ENCODE measurements at places on chromosomes 3 and 15.

DNA sequence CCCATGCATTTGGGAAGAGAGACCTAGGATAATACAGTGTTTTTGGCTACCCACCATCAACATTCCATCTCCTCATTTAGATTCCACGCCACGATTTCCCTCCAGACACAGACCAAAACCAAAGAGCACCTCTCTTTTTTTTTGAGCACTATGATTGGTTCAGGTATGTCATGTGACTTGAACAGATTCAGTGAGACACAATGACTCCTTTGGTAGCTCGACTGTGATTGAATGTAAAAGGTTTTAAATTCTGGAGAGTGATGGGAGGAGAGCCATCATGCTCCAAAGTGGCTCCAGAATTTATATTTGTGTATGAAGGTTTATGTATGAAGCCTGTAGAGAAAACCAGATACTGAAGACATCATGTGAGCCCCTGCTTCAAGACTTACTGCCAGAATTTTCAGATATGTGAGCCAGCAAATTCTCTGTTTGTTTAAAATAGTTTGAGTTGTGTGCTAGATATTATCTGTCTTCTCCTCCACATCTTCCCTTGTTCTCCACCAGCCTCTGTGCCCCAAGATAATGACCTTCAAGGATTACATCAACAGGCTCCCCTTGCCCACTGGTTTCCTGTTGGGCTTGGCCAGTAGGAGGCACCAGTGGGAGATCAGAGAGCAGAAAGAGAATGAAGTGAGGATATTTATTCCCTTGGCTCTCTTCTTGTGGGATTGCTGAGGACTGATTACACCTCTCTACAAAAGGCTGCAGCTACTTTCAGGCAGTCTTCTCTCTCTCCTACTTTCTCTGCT, 12.5 kb downstream of the MYD88 start:
- no peak for DNase-seq

GRCh38 chr3:188510366-188510765, 356.4 kb downstream of the LPP start:
- no peak for DNase-seq

- DNase-seq, result no peak
These were observed 19.6 kb downstream of the B4GALT4 start for GRCh38 chr3:119220970-119221667.

DNA sequence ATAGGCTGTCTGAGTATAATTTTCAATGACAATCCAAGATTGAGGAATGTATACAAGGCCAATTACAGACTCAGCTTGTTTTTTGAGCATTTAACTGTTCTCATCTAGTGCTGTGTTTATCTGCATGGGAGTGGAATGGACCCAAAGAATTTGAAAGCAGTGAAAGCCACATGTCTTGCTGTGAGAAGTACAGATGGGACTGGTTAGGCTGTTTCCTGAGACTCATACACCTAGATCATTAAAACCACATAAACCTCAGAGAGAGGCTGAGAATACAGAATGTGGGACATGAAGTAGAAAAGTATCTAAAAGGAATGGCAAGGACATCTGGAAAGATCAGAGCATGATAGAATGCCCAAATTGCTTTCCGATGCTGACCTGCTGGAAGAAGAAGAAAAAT, 224.6 kb downstream of the NLGN1 start:
- no peak for DNase-seq

- DNase-seq, result no peak
These were observed 32.1 kb downstream of the FAM174B start for GRCh38 chr15:92623435-92623834.

GRCh38 chr3:18766974-18767373, 341.8 kb upstream of the SATB1 start:
- no peak for DNase-seq

DNA sequence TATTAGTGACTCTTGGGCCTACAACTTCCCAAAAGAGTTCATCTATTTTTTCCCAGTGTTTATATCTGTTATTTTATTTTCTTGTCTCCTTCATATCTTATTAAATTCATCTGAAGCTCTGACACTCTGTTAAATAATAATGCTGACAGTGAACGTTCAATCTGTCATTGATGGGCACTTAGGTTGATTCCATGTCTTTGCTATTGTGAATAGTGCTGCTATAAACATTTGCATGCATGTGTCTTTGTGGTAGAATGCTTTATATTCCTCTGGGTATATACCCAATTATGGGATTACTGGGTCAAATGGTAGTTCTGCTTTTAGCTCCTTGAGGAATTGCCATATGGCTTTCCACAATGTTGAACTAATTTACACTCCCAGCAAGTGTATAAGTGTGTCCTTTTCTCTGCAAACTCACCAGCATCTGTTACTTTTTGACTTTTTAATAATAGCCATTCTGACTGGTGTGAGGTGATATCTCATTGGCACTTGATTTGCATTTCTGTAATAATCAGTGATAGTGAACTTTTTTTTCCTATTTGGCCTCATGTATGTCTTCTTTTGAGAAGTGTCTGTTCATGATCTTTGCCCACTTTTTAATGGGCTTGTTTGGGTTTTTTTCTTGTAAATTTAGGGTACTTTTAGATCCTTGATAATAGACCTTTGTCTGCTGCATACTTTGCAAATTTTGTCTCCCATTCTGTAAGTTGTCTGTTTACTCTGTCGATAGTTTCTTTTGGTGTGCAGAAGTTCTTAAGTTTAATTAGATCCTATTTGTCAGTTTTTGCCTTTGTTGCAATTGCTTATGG, 122.5 kb downstream of the LEKR1 start:
- DNase-seq, result no peak

DNA sequence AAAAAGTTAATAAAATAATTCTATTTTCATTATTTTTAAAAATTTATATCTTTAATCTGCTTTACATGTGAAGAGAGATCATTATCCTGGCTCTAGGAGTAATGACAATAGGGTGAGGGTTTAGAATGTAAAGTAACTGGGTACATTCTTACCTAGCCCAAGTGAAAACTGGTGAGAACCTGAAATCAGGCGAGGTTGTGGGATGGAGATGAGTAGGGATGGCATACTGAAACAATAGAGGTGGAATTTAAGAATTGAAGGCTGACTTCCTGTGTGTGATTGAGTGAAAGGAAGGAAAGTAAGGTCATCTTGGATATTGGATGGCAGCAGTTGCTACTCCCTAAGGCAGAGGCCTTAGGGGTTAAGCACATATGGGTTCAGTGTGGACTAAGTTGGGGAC, 82.7 kb downstream of the MYRIP start:
- DNase-seq, result no peak

DNA sequence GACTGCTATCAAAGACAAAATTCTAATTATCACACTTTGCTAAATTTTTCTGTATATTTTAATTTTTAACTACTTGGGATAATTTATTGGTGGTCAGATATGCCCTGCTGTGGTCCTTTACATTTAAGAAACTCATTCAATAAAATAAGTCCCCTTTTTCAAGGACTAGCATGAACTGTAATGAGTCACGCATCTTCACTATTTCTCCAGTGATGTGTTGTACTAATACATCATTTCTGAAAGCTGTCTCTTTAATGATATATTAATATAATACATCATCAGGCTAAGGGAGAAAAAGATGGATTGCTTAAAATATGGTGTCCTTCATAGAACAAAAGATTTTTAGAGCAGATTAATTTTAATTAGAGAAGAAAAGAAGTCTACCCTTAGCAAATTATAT, 901.4 kb downstream of the DIPK2A start:
- DNase-seq, result no peak

DNA sequence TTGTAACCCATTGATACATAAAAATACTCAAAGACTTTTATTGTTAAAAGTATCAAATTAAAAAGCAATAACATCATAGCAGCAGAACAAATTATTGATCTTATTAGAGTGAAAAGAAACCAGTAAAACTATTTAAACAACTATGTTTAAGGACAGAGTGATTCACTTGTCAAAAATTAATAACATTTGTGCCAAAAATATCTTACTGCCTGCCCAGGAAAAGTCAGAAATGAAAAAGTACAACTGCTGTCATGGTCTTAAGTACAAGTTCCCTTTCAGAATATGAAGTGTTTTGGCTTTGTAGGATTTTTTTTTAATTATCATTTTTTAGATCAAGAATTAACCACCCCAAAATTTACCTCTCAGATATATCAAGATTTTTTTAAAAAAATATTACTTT, 3.4 kb downstream of the IFT57 start:
- DNase-seq, result no peak

DNA sequence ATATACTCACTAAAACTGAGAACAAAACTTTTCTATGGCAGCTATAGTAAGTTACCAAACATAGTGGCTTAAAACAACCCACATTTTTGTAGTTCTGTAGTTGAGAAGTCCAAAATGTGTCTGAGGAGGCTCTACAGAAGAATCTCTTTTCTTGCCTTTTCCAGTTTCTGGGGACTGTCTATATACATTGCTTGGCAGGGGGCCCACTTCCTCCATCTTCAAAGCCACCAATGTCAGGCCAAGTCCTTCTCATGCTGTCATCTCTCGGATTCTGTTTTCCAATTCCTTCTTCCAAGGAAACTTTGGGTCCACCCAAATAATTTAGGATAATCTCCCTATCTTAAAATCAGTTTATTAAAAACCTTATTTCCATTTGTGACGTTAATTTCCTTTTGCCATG, 92.7 kb downstream of the DLG1 start:
- DNase-seq, result no peak

GRCh38 chr15:27993996-27994780, 104.9 kb downstream of the OCA2 start:
- no peak for DNase-seq

GRCh38 chr15:60061758-60062157, 57.6 kb downstream of the FOXB1 start:
- no peak for DNase-seq

DNA sequence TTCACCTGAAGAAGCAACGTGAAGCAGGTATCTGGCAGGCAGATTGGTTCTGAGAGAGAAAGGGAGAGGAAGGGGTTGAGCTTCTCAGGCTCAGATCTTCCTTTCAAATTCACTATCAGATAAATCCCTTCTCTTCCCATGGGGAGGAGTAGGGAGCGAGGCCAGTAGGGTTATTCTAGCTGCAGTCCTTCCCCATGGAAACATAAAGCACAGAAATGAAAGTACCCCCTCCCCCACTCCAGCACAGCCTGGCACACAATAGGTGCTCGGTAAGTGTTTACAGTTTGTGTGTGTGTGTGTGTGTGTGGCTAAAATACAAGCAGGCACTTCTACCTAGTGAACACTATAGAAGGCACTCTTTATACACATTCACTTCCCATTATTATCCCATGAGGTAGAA, 20.8 kb upstream of the VPS8 start:
- DNase-seq, result no peak

GRCh38 chr15:37078566-37078965, 21.8 kb downstream of the MEIS2 start:
- DNase-seq, result no peak

DNA sequence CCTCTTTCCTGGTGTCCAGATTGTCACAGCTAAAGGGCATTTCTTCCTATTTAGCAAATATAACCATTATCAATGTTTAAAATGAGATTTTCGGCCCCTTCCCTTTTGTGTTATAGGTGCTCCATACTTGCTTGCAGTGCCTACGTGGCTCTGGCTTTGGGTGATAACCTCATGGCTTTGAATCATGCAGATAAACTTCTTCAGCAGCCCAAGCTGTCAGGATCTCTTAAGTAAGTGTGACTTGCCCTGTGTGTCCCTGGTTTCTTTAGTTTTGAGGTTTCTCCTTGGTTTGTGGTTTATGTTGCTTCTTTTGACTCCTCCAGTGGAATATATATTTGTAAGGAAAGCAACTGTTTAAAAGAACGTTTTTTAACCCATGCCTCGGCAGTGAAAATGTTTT, 58.5 kb upstream of the TRIM71 start:
- DNase-seq, result no peak

DNA sequence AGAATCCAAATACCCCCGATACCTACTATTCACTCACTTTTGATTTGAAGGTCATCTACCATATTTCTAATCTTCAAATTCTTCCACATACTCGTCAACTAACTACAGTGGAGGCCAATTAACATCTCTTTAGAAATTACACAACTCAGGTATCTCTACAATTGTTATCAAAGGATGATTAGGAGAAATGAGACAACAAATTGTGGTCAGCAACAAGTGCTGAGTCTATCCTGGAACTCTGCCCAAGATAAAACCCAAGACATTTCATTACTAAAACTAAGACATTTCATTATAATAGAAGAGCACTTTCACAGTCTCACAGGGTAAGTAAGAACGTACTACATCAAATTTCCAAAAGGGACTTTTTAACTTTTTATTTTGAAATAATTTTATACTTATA, 100.0 kb downstream of the TBC1D5 start:
- DNase-seq, result no peak

- DNase-seq, result no peak
These were observed 34.8 kb downstream of the CCDC80 start for GRCh38 chr3:112606098-112606497.

DNA sequence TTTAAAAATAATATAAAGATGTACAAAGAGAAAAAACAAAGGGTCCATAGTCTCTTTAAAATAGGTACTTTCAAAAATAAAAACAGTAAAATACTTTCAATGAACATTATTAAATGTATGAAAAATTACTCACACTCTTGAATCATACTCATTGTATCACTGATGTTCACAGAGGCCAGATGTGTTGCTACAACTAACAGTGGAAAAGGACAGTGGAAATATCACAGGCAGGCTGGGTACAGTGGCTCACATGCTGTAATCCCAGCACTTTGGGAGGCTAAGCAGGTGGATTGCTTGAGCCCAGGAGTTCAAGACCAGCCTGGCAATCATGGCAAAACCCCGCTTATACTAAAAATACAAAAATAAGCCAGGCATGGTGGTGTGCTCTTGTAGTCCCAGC, 26.8 kb downstream of the NPHP3 start:
- DNase-seq, result no peak

- no peak for DNase-seq
These were observed 420.6 kb downstream of the MECOM start for GRCh38 chr3:169242708-169243513.

GRCh38 chr15:92273723-92274122, 120.0 kb upstream of the ST8SIA2 start:
- no peak for DNase-seq

DNA sequence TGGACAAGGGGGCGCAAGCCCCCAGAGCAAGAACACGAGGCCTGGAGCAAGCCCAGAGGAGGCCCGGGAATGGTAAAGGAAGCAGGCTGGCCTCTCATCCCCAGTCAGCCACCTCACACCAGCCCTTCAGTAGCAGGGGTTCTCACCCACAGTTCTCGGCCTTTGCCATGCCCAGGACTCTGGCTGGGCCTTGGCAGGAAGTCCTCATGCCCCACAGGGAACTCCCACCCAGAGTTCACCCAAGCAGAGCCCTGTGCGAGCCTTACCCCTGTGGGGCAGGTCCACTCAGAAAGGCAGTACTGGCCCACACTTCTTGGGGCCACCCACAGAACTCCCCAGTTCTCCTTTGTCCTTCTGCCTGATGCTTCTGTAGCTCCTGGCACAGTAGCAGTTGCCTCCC, 30.3 kb downstream of the CYP11A1 start:
- no peak for DNase-seq

- DNase-seq, result no peak
These were observed 122.6 kb downstream of the KCNMB2 start for GRCh38 chr3:178658694-178659325.

DNA sequence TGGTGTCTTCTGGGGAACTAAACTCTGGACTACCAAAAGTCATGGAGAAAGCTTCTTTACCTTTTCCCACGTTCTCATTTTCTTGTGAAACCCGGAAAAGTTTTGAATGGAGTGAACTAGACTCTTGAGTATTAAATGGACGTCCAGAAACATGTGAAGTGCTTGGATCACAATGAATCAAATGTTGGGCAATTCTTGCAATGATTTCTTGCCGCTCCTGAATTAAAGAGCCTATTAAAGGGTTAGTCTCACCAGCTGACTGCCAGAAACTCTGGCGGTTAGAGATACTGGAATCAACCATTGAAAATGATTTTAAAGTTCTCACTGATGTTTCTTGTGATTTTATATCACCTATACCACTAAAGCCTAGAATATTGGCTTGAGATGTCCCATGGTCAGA, 40.8 kb upstream of the ARPP19 start:
- no peak for DNase-seq
